NCI-H1105 treated with DMSO at 0.1 percent for 48 hours (cell line): ENCODE measurements at places on chromosomes 12 and 14.

GRCh38 chr12:89540586-89540985 is 14.7 kb upstream of the POC1B start:
- no peak for DNase-seq

DNA sequence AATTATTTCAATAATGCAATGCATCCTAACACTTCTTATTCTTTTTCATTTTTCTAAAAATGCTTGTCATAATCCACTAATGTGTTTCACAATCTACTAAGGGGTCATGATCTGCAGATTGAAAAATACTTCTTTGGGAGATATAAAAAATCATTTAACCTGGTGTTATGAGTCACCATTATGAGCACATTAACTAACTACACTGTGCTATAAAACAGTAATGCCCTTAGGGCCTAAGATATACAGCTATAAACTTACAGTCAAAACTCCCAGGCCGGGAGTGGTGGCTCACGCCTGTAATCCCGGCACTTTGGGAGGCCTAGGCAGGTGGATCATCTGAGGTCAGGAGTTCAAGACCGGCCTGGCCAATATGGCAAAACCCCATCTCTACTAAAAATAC is 14.2 kb downstream of the ATXN2 start:
- DNase-seq: no peak

DNA sequence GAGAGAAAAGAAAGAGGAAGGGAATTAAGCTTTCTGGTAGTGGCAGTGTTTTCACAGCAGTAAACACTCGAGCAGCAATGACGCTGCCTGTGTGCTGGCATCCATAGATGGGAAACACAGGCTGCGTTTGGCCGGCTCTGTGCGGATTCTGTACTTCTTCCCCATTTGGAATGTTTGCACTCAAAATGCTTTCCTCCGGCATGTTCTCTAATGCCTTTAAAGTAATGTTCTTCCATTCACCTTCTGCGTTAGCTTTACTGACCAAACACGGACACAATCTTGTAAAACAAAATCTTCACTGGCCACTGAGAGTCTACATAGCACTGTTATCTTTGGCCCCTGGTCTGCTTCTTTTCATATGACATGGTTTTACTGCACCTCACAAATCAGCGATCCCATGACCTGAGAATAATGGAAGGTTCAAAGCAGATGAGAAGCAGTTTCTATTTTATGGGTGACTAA is 31.4 kb downstream of the DCP1B start:
- no peak for DNase-seq

- DNase-seq: no peak
Measured at GRCh38 chr12:116674643-116675183, 63.2 kb downstream of the SPRING1 start.

DNA sequence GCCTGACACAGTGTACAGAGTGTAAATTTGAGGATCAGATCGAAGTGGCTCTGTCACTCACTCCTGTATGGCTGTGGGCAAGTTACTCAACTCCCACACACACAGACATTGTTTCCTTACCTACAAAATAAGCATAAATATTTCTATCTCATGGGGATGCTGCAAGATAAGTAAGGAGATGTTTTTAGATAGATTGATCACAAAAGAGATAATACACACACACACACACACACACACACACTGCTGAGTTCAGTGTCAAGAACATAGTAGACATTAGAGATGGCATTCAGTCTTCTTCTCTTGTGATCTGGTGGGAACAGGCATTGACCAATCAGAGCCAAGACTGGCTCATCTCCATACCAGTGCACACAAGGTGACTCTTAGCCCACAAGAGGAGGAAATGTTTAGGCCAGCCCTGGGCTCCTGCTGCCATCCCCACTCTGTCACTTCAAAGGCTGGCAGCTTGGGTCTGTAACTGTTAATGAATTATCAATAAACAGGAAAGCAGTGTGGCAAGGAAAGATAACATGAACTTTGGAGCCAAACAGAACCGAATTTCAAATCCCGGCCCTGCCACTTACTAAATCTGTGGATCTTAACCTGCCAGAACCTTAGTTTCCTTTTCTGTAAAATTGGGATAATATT is 3.4 kb upstream of the RNASE8 start:
- DNase-seq: no peak

GRCh38 chr14:86796221-86797074 is 1196.5 kb downstream of the GALC start:
- DNase-seq: no peak

DNA sequence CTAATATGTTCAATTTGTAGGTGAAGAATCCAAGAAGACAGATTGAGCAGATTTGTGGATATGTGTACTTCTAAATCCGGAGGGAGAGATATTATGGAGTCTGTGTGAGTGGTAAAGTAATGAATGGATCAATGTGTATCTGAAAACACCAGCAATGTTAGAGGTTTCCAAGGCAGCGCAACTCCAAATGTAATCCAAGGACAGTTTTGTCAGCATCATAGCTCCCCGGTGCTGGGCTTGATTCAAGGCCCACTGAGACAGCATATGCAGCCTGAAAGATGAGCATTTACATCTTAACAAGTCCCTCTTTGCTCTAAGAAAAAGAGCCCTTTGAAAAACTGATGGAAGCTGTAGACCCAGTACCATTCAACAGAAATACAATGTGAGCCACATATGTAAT is 38.3 kb upstream of the FRMD6 start:
- no peak for DNase-seq

DNA sequence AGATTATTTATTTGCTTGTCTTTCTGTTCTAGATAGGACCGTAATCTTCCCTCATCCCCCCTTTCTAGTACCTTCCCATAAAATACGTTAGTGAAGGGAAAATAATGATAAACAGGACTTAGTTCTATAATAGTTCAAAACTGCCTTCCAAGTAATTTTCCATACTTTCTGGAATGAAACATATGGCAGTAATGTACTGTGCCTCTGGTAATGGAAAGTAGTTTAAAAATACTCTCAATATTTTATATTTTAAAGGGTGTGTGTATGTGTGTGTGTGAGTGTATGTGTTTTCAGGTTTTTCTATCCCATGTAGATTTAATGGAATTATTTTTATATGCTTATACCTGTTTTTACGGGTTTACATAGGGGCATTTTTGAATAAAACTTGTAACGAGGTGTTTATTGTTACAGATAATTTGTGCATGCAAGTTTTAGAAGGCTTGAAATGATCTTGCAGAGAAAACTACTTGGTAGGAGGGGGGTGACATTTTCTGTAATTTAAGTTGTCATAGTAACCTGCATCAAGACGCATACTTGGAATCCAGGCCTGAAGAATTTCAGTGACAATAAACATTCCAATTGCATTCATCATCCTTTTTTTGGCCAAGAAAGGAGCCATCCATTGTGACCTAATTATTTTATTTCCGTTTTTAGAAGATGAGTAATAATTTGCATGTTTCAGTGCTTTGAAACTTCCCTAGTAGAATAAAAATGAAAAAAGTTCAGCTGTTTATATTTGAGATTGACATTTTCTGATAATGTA is 38.9 kb downstream of the RASSF8 start:
- DNase-seq: no peak

- DNase-seq: no peak
Measured at GRCh38 chr12:77943466-77943865, 112.8 kb downstream of the NAV3 start.

- no peak for DNase-seq
Measured at GRCh38 chr14:42424501-42424900, 817.8 kb downstream of the LRFN5 start.

DNA sequence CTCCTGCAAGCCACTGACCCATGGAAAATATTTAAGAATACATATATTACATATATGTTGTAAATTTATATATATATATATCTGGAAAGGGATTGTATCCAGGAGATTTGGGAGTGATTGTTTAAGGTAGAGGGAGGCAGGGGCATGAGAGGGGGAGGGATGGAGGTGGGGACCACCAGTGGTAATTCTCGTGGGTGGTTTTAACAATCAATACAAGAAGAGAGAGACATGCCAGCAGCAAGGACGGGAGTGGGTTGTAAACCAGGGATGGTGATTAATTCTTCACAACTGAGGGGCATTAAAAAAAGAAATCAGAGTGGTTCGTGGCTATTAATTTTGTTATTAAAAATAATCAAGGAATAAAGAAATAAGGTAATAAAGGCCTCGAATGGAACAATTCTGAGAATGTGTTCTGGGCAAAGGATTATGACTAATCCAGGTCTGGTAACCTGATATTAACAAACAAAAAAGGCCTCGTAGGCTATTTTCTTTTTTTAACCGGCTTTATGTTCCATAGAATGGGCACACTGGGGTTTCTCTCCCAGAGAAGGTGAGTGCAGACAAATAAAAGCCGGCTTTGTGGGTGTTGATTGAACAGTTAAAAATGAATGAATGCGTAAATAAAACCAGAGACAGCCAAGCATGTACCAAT is 8.3 kb upstream of the RTL1 start:
- DNase-seq: no peak

- no peak for DNase-seq
Measured at GRCh38 chr12:69328426-69328825, 19.8 kb upstream of the LYZ start.

GRCh38 chr12:102992297-102992696 is 34.8 kb downstream of the ASCL1 start:
- no peak for DNase-seq

DNA sequence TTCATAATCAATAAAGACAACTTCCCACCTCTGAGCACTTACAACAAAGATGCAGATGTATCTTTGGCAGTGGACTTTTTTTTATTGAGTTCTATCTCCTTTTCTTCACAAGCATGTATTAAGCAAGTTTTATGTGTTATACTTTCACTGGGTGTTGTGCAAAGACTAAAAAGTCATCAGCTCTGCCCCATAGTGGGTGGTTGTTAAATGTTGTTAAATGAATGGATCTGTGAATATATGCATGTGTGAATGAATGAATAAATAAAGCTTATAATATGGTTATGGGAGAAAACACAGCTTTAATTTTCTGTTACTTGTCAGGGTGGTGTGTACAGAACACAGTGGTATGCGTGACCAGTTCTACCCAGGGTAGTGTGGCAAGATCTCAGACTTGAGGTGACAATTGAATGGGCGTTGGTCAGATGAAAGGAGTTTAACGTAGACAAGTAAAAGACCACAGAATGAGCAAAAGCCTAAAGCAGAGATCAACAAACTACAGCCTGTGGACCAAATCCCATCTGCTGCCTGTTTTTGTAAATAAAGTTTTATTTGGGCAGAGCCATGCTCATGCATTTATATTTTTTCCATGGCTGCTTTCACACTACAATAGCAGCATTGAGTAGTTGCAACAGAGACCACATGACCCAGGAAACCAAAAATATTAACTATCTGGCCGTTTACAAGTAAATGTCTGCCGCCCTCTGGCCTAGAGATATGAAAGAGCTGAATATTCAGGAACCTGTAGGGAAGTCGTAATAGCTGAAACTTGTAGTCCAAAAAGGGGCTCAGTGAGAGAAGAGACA is 207.4 kb upstream of the EEA1 start:
- DNase-seq: no peak

DNA sequence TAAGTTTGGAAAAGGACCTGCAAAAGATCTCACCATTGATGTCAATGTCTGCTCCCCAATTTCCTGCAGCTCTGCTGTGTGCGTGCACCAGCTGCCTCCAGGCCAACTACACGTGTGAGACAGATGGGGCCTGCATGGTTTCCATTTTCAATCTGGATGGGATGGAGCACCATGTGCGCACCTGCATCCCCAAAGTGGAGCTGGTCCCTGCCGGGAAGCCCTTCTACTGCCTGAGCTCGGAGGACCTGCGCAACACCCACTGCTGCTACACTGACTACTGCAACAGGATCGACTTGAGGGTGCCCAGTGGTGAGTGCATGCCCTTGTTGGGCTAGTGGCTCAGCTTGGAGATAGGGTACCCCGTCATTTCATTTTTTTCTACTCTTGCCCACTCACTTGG is 23.7 kb downstream of the ACVR1B start:
- no peak for DNase-seq

GRCh38 chr12:109500406-109501185 is 23.2 kb downstream of the UBE3B start:
- no peak for DNase-seq

DNA sequence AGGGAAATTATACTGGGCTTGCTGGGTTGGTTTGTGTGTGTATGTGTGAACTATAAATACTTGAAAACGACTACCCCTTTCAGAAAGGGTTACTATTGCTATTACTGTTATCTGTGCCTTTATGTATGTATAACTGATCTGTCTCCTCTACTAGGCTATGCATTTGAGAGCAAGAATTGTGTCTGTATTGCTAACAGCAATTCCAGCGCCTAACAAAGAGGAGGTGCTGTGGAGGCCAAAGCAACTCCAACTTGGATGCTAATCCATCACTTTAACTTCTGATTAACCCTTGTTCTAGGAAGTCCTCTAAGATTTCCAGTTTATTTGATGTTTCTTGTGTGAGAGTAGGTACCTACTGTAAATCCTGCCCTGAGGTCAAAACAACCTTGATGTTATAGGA is 313.9 kb downstream of the PCNX1 start:
- DNase-seq: no peak

DNA sequence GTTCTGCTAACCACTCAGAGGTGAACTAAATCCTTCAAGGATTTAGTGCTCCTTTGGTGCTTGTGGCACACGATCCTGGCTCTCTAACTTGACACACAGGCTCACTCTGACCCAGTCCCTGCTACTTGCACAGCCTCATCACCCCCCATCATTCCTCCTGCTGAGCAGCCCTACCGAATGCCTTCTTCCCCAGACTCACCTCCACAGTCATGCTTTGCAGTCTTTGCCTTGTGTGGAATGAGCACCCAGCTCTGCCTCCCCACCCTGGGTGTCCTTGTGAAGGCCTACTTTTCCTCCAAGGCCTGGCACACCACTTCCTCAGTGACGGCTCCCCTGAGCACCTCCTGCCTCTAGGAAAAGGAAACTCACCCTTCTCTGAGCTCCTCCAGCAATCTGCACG is 7.9 kb upstream of the TINF2 start:
- DNase-seq: no peak

GRCh38 chr12:29102741-29103140 is 46.3 kb upstream of the FAR2 start:
- DNase-seq: no peak

DNA sequence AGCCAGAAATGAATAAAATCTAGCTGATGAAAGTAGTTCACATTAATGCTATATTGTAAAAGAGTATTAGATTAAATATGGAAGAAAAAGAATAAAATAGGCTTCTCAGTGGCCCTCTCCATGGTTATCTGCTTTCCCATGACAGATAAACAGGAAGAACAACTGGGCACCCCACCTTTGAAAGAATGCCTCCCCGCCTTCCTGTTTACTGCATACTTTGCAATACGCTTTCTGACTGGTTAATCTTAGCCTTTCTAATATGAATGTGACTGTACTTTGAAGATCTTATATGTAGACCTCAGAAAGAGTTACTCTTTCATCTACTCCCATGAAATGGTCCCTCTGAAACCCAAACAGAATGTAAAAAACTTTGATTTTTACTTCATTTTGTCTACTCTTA is 34.1 kb upstream of the DAAM1 start:
- DNase-seq: no peak

GRCh38 chr12:32155961-32156529 is 49.4 kb downstream of the BICD1 start:
- DNase-seq: peak; percentile 32

GRCh38 chr14:50821510-50822464 is 9.2 kb downstream of the NIN start:
- no peak for DNase-seq
